T-helper 22 cell (primary cell): ENCODE measurements at places on chromosomes 11 and 22.

DNA sequence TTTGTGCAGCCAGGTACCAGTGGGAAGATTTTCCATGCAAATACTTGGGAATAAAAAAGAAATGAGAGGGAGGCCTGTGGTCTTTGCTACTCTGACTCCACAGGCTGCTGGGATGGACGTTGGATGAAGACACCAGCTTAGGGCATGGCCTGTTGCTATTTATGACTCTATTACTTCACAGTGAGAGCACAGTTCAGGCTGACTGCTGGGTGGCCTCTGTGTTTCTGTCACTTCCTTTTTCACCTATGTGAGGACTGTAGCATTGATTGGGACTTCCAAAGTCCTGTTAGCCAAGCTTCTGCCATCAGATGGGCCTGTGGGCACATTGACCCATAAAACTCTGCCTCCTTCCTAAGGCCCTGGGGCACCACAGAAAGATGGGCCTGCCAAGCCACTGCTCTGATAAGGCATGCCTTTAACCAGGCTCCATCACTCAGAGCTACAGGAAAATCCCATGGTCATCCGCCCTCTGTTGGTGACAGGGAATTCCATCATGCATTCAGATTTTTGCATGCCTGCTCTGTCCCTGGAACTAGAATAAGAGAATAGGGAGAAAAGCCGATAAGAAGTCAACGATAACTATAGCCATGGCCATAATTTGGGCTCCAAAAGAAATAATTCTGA, 64.6 kb downstream of the KCNJ1 start:
- no peak for DNase-seq

DNA sequence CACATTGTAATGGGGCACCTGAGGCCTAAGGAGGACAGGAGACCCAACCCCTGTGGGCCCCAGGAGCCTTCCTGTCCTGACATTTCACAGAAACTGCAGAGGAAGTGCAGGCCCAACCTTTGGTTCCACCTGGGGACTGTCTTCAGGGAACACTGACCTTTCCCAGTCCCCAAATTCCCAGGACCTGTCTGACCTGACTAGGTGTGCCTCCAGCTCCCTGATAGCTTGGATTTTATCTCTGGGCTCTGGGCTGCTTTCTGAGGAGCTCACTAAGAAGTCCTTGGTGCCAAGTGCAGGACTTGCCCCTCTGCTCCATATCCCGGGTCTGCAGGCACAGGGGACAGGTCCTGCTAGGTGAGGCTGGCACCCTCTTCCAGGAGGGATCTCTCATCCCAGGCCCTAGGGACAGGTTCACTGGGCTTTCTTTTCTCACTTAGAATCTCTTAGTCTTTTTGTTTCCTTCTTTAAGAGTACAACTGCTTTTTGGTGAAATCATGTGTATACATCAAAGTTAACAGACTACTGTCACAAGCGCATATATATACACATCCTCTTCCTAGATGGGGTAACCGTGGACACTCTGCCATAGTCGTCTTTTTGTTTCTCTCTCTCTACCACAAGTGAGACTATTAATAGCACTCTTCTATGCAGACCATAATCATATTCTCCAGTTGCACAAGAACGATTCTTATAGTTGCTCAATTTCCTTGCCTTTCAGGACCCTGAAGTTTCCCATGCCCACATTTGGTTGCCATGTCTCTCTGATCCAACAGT, 72.0 kb upstream of the IGLL5 start:
- no peak for DNase-seq

DNA sequence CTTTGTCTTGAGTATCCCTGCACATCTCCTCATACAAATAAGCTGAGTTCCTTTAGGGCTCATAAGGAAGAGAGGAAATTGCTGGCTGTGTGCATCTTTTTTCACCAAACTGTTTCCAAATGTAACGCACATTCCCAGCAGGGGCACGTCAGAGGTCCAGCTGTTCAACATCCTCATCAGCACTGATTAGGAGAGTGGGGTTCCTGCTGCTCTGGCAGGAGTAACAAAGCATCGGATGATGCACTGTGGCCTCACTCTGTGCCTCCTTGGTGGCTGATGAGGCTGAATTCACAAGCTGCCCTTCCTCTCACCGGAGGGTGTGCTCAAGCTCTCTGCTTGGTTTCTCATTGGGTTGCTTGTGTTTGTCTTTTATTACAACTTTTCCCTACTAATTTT, 35.5 kb upstream of the SLC25A1 start:
- no peak for DNase-seq

DNA sequence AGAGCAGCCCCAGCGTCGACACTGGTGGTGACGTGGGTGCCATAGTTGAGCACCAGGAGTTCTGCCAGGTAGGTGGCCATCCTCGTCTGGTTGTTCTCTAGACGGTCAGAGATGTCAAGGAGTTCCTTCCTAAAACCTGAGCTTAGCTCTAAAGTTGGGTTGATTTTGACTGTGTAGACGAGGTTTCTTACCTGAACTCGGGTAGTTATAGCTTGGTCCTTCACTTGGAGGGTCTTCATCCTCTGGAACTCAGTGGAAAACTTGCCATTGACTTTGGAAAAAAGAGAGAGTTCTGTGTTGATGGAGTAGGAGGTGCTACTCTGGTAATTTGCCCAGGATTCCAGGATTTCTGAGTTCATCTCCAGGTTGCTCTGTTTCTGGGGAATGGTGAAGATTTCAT, 505 bp downstream of the MPEG1 start:
- DNase-seq: no peak

DNA sequence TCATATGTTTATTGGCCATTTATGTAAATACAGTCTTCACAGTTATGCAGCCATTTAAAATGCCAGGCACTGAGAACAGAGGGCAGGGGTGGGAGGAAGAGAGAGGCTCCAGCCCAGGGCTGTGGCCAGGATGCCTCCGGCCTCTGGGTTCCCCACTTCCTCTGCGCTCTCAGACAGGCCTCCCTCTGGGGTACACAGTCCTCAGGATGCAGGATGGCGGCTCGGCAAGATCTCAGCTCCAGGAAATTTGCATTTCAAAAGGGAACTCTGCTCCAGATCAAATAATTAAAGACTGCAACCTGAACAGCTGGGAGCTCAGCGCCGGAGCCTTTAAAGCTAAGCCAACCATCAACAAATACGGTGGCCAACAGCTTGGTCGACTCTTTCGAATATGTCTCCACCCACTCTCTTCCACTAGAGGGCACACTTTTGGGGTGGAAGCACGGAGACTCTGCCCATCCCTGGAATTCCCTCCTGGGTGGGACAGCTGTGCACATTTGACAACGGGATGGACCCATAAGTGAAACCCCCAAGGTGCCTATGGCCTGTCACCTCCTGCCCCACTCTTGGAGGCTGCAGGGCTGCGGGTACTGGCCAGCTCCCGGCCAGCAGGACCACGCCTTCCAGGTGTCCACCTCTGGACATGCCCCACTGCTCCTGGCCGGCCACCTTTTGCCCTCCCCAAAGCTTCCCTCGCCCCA, 1044.7 kb downstream of the BRD1 start:
- no peak for DNase-seq

GRCh38 chr11:101521821-101522220, 62.0 kb downstream of the TRPC6 start:
- no peak for DNase-seq

DNA sequence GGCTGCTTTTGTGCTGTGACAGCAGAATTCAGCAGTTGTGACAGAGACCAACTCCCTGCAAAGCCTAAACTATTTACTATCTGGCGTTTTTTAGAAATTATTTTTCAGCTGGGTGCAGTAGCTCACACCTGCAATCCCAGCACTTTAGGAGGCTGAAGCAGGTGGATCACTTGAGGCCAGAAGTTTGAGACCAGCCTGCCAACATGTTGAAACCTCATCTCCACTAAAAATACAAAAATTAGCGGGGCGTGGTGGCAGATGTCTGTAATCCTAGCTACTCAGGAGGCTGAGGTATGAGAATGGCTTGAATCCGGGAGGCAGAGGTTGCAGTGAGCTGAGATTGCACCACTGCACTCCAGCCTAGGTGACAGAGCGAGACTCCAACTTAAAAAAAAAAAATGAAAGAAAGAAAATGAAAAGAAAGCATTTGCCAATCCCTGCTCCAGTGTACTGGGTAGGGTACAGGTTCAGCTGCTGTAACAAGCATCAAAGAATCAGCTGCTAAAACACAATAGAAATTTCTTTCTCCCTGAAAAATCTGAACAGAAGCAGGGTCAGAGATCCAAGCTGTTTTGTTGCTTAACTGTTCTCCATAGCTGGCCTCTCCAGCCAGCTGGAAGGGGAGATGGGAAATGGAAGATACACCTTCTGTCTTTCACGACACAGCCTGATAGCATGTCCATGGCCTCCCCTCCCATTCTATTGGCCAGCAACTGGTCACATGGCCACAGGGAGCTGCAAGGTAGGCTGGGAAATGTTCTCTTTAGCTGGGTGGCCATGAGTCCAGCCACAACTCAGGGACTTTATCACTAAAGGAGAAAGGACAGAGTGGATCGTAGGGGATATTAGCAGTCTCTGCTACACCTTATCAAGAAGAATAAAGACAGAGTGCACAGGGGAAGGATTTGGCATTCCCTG, 8.5 kb upstream of the NCF4 start:
- DNase-seq: no peak

DNA sequence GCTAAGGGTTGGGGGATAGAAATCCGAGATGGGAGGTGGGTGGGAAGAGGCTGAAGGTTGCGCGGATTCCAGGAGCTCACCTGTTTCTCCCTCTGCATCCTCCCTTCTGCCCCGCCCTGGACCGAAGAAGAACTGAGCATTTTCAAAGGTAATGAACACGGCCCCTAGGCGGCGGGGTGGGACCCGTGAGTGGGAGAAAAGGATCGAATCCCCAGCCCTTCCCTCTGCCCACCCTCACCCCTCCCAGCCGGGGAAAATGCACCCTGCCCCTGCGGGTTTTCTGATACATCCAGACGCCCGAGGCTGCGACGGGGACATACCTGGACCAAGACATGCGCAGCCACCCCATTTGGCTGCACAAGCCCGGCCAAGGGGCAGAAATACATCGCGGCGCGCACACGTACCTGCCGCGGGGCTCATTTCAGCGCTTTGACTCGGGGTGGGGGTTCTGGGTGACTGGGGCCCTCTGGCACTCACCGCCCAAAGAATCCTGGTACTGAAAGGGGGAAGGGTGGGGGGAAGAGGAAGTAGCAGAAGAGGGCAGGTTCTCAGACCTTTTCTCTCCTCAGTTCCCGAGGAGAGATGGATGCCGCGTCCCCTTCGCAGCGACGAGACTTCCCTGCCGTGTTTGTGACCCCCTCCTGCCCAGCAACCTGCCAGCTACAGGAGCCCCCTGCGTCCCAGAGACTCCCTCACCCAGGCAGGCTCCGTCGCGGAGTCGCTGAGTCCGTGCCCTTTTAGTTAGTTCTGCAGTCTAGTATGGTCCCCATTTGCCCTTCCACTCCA, 6.0 kb downstream of the VSIG2 start:
- no peak for DNase-seq

GRCh38 chr11:5665051-5665570, 19.8 kb downstream of the TRIM5 start:
- no peak for DNase-seq

- no peak for DNase-seq
These were observed 12.0 kb downstream of the YWHAH start for GRCh38 chr22:31956360-31956759.

DNA sequence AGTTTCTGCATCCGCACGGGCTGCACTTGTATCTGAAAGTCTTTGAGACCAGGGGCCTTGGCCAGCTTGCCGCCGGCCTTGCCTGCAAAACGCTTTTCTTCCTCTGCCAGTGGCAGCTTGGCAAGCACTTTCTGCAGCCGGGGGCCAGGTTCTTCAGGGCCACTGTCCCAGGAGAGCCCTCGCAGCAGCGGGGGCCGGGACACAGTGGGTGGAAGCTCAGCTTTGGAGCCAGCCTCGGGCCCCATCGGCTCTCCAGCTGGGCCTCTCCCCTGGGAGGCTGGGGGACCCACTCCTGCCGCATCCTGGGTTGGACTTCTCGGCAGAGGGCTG, 57.5 kb upstream of the LYVE1 start:
- no peak for DNase-seq

DNA sequence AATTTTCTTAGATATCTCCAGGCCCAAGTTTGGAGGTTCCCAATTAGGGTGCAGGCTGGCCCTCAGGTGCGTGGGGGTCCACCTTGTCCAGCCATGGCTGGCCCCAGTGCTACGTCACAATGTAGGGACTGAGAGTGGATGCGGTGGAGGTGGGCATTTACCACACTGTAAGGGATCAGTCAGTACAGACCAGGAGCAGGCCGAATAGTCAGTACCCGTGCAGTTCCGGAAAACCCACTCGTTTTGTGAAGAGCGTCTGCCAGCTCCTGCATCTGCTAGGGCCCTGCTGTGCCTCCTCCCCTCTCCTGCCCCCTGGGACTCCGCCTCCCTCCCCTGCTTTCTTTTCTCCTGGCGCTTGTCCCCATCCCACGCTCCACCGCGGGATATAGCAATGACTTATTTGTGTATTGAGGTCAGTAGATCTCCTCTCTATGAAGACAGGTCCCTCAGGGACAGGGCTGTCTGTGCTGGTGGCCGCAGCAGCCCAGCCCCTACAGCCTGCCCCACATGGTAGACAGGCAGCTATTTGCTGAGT, 50.4 kb upstream of the SEPTIN5 start:
- no peak for DNase-seq

DNA sequence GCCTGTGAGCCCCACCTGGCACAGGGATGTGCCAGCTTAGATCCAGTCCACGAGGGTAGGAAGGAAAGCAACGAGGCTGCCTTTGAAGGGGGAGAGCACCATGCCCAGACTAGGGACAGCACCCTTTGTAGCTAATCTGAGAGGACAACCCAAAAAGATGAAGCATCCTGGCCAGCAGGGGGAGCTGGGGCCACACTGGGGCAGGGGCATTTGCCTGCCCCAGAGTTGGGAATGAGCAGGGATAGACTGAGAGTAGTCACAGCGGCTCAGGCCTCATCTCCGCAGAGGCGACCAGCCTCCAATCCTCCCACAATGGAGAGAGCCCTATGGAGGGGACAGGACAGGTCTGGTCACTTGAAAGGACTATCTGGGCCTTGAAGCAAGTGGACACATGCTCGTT, 16.4 kb downstream of the LMO1 start:
- no peak for DNase-seq

DNA sequence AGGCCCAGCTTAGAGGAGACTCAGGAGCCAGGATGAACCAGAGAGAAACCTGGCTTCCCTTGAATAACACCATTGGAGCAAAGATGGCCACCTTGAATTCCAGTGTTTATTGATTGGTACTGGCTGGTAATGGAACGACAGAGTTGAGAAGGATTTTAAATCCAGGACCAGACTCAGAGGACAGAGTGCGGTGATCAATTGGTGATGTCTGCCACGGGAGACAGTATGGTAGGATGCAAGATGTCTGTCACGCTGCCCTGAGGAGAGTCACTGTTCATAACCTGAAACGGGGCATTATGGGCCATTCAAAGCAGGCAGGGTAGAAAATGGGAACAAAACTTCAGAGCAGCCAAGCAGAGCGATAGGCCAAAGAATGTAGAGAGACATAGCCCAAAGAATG, 55.4 kb upstream of the ISX start:
- DNase-seq: no peak

DNA sequence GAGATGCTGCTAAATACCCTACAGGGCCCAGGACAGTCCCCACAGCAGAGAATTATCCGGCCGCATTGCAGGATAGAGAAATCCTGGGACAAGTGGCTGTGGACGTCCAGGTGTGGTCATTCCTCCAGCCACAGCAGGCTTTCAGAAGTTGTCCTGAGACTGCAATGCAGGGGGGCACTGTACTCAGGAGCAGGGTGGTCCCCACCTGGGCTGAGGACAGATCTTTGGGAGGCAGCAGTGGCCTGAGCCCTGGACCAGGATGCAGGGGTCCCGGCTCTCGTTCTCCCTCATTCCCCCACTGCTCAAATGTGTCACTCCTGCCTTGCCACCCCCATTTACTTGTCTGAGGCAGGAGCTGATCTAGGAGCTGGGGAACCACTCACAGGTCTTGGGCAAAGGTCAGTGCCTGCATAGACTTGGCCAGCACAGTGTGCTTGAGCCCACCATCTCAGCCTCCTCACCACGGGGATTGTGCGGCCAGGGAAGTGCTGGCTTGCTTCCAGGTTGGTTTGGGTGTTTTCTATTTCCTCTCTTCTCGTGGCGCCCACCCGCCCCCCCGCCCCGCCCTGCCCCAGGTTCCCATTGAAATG, 15.3 kb downstream of the LINC01488 start:
- DNase-seq: no peak
